ENCODE measurements at places on chromosomes 16 and 17.

GRCh38 chr16:52366983-52367382 lies 180.0 kb downstream of the TOX3 start:
- no peak for DNase-seq

DNA sequence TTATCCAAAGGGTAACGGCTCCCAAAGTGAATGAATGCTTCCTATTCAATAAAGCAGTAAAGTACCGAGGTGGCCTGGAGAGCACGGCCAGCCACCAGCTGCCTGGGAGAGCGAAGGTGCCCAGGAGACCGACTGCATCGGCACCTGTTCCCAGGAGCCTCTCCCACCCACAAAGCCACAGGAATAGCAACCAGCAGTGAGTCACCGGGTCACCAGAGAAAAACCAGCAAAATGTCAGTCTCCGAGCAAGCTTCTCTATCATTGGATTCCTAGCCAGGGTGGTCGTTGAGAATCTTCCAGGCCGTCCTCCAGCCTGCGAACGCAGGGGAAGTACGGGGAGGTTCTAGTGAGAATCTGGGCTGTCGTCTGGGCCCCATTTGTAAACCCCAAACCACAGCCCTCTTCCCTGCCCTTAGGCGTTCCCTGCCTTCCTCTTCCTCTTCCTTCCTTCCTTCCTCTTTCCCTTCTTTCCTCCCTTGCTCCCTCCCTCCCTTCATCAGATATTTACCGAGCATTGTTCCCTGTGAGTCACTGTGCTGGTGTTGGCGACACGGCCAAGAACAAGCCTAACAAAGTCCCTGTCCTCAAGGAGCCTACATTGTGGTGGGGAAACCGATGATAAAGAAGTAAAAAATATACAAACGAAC lies 114.6 kb downstream of the SLC39A11 start:
- DNase-seq, result peak; percentile 36

GRCh38 chr17:9830711-9831110 lies 5.0 kb downstream of the GLP2R start:
- no peak for DNase-seq

GRCh38 chr16:26220894-26221293 lies 529.1 kb downstream of the HS3ST4 start:
- DNase-seq, result no peak

DNA sequence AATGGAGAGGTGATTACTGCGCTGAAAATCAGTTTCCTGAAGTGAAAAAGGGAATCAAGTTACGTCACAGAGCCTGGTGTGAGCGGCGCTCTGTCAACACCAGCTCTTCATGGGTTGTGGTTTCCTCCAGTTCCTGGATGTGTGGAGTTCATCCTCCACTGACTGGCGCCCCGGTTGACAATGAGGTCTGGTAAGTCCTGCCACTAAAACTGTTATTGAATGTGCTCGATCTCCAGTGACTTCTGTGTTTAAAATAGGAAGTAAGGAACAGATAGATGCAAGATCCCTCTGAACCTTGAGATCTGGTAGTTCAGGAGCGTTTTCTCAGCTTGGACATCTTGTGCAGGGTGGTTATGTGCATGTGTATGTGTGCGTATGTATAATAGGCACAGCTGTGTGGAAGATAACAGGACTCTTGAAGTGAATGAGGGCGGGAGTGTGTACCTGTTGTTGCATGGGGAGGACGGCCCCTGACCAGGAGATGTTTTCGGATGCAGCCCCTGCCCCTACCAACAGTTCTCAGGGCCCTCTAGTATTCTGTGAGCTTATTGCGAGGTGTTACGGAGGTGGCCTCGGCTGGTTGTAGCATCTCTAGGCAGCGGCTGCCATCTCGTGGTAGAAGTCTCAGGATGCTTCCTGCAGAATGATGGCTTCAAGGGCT lies 22.0 kb upstream of the GOT2 start:
- DNase-seq, result peak; percentile 88

GRCh38 chr17:42276609-42277341 lies 584 bp upstream of the STAT5B start:
- no peak for DNase-seq

- DNase-seq, result no peak
Measured at GRCh38 chr16:8005096-8005860, 585.0 kb downstream of the TMEM114 start.

- DNase-seq, result peak; percentile 87
Measured at GRCh38 chr16:27377666-27378485, 24.1 kb upstream of the IL21R start.

- DNase-seq, result peak; percentile 28
Measured at GRCh38 chr16:11780991-11781680, 15.9 kb downstream of the ZC3H7A start.

GRCh38 chr16:89200124-89200849 lies at the start of gene SLC22A31:
Gene SLC22A31 (minus strand): TSS chr16:89200537. CDS start chr16:89200501, 36 bp downstream.
- DNase-seq, result no peak

DNA sequence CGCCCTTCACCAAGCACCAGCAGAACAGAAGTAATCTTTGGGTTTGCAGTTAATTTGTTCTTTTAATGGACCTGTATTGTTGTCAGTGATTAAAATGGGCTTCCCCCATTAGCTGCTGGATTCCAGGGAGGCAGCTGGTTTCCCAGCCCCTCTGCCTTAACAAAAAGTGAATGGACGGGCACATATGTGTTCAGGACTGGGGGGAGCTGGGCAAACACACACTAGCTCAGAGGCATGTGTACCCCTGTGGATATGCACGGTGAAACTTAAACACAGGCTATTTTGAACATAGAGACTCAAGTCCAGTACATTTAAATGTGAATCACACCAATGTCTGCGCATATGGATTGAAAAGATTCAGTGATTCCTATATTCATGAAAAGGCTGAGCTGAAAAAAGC lies 25.5 kb upstream of the TMEM132E start:
- DNase-seq, result no peak

- DNase-seq, result no peak
Measured at GRCh38 chr16:69399361-69399760, 13.6 kb upstream of the TERF2 start.

DNA sequence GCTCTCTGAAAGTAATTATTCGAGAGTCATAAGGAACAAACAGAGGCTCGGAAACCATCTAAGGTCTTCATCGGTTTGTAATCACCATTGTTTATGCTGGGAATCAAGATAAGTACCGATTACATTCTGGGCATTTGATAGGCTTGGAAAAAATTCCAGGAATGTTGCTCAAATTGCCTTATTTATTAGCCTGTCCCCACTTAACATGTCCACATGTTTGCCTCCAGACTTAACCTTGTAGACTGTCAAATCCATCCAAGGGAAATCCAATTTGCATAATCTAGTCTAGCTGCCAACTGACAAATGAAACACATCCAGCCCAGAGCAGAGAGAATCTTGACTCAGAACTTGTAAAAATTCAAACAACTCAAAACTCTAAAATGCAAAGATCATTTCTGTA lies 51.3 kb upstream of the TMC5 start:
- no peak for DNase-seq

DNA sequence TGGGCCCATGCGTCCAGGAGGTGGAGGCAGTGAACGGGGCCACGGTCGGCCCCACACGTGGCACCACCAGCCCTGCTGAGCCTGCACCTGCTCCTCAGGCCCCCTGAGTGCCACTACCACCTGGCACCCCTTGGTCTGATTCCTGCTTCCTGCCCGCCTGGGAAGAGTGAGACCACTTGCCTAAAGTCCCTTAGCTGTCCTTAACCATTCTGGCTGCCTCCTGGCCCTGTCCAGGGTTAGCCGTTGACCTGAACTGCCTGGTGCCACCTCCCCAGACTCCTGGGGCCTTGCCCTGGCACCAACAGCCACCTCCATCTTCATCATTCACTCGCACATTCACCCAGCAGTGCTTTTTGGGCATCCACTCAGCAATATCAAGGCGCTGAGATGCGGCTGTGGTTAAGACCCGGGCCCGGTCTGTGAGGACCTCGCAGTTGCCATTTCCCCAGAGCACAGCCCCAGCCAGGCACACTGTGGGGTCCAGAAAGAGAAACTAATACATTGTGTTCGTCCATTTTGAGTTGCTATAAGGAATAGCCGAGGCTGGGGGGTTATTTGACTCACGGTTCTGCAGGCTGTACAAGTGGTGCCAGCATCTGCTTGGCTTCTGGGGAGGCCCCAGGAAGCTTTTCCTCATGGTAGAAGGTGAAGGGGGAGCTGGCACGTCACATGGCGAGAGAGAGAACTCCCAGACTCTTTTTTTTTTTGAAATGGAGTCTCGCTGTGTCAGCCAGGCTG lies 318.4 kb downstream of the SEC14L1 start:
- DNase-seq, result peak; percentile 54

- DNase-seq, result no peak
Measured at GRCh38 chr17:73742948-73743381, 98.7 kb upstream of the SDK2 start.

- no peak for DNase-seq
Measured at GRCh38 chr17:27659683-27660082, 28.7 kb downstream of the LGALS9 start.

DNA sequence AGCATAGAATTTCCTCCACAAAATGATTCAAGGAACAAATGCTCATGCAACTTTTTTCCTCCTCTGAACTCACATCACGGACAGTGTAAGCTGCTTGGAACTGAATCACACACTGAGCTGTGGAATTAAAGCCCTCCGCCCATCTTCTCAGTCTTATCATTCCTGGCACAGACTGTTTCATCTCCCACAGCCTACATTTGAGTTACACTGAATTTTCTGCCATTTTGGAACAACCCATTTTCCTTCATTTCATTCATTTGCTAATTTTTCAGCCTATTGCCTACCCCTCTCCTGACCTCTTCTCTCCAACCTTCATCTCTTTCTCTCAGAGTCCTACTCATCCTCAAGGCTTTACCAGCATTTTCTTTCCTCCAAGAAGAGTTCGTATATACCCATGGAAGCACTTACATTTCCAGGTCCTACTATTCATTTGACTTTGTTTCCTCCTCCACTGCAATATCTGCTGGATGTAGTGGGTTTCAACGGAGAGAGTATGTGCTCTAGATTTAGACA lies 39.1 kb upstream of the TOM1L1 start:
- DNase-seq, result no peak

DNA sequence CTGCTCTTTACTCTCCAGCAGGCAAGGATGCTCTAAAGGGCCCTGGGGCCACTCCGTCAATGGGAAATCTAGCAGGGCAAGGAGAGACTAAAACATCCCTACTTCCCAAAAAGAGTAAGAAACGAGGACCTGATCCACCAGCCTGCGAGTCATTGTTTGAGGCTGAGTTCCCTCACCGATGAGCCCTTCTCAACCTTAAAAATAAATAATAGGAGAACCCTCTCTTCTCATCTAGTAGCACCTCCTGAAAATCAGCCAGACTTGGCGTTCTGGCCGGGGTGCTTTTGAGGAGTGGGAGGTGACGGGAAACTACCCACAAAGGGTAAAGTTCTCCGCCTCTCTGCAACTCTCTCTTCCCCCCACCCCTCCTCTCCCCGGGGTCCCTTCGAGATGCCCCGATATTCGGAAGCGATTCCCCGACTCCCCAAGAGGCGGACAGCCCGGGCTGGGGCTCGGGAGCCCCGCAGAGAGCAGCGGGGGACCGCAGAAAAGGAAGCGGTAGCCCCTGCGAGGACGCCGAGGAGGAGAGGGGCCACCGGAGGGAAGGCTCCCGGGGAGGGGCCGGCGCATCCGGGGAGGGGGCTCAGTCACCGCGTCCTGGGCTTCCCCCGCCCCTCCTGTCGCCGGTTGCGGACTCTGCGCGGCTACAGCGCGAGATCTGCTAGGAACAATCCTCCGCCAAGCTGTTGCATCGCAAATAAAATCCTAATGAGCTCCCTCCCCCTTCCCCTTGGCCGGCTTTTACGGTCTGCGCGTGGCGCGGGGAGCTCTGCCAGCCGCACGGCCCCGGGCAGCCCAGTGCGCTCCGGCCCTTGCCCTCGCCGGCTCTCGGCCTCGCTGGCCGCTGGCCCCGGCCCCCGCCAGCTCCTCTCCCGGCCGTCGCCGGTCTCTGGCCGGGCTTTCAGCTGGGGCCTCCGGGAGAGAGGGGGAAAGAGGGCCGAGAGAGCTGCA lies 1.3 kb downstream of the HOXB9 start:
- no peak for DNase-seq

DNA sequence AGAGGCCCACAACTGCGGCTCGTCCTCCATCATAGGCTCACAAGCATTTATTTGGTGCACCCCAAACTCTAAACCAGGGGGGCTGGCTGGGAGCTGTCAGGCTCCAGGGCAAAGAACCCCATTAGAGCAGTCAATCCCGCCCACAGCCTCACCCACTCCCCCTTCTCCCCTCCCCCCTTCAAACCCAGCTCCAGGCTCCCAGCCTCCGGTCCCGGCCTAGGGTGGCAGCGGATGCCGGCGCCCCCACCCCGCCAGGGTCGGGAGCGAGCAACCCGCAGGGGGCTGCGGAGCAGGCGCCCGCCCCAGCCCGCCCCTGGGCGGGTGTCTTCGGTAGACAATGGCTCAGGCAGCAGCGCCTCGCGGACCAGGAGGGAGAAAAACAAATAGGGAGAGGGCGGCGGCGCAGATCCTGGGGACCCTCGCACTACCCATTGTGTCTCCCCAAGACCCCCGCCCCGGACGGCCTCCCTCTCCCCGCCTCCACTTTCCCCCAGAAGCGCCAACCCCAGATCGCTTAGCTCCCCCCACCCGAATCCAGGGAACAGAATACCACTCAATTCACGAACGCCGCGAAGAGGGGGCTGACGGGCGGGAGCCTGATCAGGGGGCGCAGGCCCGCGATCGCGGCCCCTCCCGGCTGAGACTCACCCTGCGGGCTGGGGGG lies 572 bp downstream of the FAM171A2 start:
- DNase-seq, result no peak

GRCh38 chr16:9042964-9043680 lies 48.3 kb upstream of the HAPSTR1 start:
- DNase-seq, result no peak

DNA sequence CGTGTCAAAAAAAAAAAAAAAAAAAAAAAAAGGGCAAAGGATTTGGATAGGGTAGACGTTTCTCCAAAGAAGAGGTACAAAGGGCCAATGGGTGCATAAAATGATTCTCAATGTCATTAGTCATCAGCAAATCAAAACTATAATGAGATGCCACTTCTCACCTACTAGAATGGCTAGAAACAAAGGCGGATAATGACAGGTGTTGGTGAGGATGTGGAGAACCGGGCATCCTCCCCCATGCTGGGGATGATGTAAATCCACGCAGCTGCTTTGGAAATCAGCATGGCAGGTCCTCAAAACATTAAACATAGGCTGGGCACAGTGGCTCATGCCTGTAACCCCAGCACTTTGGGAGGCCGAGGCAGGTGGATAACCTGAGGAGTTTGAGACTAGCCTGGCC lies 9.4 kb downstream of the ITGAX start:
- DNase-seq, result no peak

GRCh38 chr17:18258356-18259038 lies at the start of gene FLII:
Gene FLII (minus strand): TSS chr17:18258738. CDS start chr17:18258690, 48 bp downstream.
- peak; percentile 52 for DNase-seq
